ENCODE measurements at places on chromosomes 3 and 15.
A peak's percentile ranks its signal among the peaks of the same experiment; 100 is the strongest.

GRCh38 chr3:6860954-6861624 lies at the start of gene GRM7:
Gene GRM7 (plus strand): TSS chr3:6861115.
- DNase-seq, result no peak

DNA sequence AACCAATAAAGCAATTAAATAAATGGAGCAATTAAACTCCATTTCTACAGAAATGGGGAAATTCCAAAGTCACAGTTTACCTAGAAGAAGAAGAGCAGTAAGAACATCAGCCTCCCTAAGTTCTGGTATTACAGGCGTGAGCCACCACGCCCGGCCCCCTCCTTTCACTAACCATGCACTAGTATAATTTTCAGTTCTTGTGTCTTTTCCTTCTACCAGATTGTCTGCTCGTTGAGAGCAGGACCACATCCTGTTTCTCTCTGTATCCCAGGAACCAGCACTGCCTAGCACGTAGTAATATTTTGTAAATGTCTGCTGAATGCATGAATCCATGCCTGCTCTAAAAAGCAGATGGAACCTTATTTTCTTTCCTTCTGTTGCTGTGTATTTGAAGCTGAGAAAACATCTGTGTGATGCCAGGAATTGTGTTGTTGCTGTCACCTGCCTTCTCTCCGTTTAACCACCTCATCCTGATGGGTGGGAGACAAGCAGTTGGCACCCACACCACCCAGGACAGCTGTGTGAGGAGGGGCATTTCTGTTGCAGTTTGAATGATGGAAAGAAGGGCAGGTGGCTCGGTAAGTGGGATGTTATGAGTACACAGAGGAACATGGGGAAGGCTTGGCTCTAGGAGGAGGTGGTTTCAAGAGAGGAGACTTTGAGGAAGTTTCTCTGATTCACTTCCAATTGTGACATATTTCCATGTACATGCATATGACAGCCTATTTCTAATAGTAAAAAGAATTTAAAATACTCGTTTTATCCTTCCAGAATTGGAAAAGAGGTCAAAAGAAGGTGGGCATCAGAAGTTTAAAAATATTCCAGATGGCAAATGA lies 30.1 kb downstream of the PXYLP1 start:
- DNase-seq, result no peak

- peak; percentile 73 for DNase-seq
These were observed 21.4 kb downstream of the ROPN1B start for GRCh38 chr3:125990253-125990970.

- no peak for DNase-seq
These were observed 797.6 kb downstream of the ROBO2 start for GRCh38 chr3:77837456-77838025.

DNA sequence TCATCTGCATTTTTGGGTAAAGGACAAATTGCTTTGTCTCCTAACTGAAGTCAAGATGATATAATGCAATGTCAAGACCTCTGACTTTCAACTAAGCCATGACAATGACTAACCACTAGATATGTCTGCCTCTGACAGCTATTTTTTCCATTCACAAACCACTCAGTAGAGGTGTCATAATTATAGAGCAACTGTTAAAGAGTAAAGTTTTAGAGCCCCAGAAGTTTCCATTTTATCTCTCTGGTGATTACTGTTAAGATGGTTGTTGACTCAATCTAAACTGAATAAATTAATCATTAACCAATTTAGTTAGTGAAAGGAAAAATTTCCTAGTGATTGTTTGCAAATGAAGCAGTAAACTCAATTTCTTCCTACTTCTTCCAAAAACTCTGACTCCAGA lies 779.9 kb downstream of the GRM7 start:
- DNase-seq, result no peak

GRCh38 chr3:193508108-193508507 lies 46.6 kb downstream of the ATP13A4 start:
- DNase-seq, result no peak

- no peak for DNase-seq
These were observed 213.4 kb upstream of the PEX5L start for GRCh38 chr3:180250172-180250571.

DNA sequence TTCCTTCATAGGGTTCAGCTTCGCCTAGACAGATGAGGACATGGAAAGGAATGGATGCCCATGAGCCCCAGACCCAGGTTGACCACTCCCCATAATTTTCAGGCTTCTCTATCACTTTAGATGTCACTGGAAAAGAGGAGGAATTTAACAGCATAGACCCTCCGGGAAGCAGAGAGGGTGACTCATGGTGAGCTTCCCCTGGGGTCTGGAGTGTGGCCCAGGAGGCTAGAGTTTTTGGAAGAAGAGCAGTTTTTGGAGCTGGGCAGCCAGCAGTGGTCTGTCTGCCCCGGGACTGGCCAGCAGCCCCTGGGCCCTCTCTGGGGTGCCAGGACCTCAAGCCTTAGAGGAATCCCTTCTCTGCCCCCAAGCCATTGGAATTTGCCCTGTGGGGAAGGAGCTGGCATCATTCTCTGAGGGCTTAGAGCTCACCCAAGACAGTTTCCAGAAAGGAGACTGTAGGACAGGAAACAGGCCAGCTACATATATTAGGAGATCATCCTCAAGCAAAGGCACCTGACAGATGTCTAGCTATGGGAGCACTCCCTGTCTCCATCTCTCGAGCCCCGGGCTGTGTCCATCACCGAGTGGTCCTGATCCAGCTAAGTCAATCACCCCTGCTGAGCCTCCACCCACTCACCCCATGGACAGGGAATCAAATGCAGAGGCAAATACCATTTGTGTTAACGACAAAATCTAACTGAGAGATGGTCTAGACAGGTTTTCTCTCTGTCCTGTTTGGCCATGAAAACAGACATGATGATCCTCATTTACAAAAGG lies 67.3 kb downstream of the MEGF11 start:
- DNase-seq, result no peak
